Type B pancreatic cell (in vitro differentiated cells): ENCODE measurements at places on chromosomes 16 and 17. TPM values are rescaled to one million over a fixed set of nuclear protein-coding genes. Genes with fewer than 3 reads are reported as not detected.

The KRT36 gene
- total RNA-seq = 0.17 and 0.83 TPM in 2 replicates

The RRN3 gene
- total RNA-seq = 29.9 and 35.7 TPM in 2 replicates

The IL21R gene
- total RNA-seq = 0.29 TPM in 1 of 2 replicates, not detected in the other

The PPL gene
- total RNA-seq = 142 and 428 TPM in 2 replicates

GRCh38 chr17:3552916-3553315, 4.7 kb downstream of the TRPV3 start:
- H3K27me3 ChIP-seq = no peaks in the 10 kb centered on the region
- DNase-seq = no peak
- no peak overlapping the region for H3K4me3 ChIP-seq
- no peaks in the 10 kb centered on the region for H3K36me3 ChIP-seq
- no peak overlapping the region for H3K27ac ChIP-seq

DNA sequence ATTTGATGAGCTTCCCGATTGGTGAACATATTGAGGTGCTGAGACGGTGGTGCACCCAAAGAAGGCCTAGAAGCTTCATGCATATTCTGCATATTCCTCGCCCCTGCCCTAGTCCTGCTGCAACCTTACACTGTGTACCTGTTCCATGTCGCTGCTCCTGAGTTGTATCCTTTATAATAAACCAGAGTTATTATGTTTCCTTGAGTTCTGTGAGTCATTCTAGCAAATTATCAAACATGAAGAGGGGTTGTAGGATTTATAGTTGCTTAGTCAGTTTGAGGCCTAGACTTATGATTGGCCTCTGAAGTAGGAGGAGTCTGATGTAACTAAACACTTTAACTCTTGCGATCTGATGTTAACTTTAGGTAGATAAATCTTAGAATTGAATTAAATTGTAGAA, 436.8 kb downstream of the CA10 start:
- peaks cover 7% of the 10 kb centered on the region for H3K4me1 ChIP-seq
- H3K4me3 ChIP-seq = no peak overlapping the region
- DNase-seq = no peak
- H3K36me3 ChIP-seq = no peaks in the 10 kb centered on the region

DNA sequence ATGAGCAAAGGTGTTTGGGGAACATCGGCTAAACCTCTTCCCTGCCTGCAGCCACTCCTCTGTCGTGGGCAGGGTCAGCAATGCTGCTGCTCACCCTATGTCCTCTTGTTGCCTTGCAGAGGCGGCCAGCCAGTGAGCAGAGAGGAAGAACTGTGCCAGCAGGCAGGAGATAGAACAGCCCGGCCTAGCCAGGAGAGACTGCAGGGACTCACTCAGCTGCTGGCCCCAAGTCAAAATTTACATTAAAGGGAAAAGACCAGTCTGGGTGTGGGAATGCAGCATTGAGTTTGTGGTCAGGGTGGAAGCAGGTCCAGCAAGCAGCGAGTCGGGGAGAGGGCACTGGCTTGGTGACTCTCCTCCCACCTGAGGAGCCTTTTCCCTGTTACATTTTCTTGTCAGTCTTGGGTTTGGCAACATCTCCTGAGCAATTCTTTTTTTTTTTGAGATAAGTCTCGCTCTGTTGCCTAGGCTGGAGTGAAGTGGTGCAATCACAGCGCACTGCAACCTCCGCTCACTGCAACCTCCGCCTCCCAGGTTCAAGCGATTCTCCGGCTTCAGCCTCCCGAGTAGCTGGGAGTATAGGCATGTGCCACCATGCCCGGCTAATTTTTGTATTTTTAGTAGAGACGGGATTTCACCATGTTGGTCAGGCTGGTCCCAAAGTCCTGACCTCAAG, 22.7 kb downstream of the LIG3 start:
- DNase-seq = no peak
- H3K27me3 ChIP-seq = no peaks in the 10 kb centered on the region
- peaks cover 4% of the 10 kb centered on the region for H3K4me1 ChIP-seq

- peak overlapping the region; percentile 78 for H3K27ac ChIP-seq
- no peak overlapping the region for H3K4me3 ChIP-seq
- peaks cover 16% of the 10 kb centered on the region for H3K27me3 ChIP-seq
- H3K4me1 ChIP-seq = peaks cover 8% of the 10 kb centered on the region
- H3K36me3 ChIP-seq = no peaks in the 10 kb centered on the region
- no peak for DNase-seq
Observed at GRCh38 chr16:55911616-55912015, 36.4 kb upstream of the CES5A start.

DNA sequence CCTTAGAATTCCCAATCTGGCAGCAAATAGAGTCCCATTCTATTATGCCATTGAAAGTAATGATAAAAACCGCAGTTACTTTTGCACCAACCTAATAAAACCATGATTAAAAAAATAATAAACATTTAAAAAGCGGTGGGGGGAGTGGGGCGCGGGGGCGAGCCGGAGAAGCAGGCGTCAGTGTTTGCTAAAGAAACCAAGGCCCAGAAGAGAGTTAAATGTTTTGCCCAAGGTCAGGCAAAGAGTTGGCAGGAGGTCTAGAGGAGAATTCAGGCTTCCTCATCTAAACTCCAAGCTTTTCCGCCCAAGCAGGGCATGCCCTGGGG, 9.7 kb upstream of the PRSS22 start:
- no peaks in the 10 kb centered on the region for H3K36me3 ChIP-seq
- peaks cover 47% of the 10 kb centered on the region for H3K27me3 ChIP-seq
- H3K4me1 ChIP-seq = no peaks in the 10 kb centered on the region
- peak overlapping the region; percentile 90 for H3K4me3 ChIP-seq

GRCh38 chr17:9811537-9811936, 10.3 kb downstream of the GSG1L2 start:
- H3K27ac ChIP-seq = no peak overlapping the region
- H3K27me3 ChIP-seq = peaks cover 35% of the 10 kb centered on the region

DNA sequence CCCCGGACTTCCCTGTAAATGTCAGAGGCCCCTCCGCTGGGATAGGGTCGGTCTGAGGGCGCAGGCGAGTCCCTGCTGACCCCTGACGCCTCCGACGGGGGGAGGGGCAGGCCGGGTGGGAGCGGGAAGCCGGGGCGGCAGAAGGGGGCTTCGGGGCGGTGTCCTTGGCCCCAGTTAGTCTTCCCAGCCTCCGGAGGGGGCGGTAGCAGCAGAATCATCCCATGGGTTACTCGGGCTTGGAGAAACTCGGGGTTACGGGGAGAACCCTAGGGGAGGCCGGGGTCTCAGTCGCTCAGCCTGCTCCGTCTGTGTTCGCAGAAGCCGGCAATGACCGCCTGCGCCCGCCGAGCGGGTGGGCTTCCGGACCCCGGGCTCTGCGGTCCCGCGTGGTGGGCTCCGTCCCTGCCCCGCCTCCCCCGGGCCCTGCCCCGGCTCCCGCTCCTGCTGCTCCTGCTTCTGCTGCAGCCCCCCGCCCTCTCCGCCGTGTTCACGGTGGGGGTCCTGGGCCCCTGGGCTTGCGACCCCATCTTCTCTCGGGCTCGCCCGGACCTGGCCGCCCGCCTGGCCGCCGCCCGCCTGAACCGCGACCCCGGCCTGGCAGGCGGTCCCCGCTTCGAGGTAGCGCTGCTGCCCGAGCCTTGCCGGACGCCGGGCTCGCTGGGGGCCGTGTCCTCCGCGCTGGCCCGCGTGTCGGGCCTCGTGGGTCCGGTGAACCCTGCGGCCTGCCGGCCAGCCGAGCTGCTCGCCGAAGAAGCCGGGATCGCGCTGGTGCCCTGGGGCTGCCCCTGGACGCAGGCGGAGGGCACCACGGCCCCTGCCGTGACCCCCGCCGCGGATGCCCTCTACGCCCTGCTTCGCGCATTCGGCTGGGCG, 542 bp downstream of the GUCY2D start:
- DNase-seq = no peak
- H3K36me3 ChIP-seq = no peaks in the 10 kb centered on the region
- no peak overlapping the region for H3K4me3 ChIP-seq
- H3K27ac ChIP-seq = no peak overlapping the region

DNA sequence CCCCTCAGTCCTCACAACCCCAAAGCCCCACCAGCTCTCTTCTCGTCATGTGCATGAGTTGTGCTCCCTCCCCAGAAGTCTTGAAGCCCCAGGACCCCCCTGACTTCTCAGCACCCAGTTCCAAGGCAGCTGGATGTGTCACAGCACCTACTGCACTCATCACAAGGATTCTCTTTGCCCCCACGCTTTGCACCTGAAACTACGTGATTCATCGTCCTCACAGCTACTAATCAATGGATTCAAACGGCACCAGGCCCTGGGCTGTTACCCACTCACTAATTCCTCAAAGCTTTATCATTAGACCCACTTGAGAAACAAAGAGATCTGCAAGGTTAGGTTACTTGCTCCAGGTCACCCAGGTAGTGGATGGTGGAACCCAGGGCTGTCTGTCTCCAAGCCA, 45.1 kb upstream of the NDRG4 start:
- DNase-seq = no peak
- no peak overlapping the region for H3K27ac ChIP-seq
- H3K27me3 ChIP-seq = peaks cover 22% of the 10 kb centered on the region
- no peaks in the 10 kb centered on the region for H3K36me3 ChIP-seq

- DNase-seq = no peak
- no peak overlapping the region for H3K27ac ChIP-seq
- peaks cover 46% of the 10 kb centered on the region for H3K27me3 ChIP-seq
- no peak overlapping the region for H3K4me3 ChIP-seq
- H3K36me3 ChIP-seq = no peaks in the 10 kb centered on the region
- no peaks in the 10 kb centered on the region for H3K4me1 ChIP-seq
Observed at GRCh38 chr16:10876315-10876714, 687 bp upstream of the CIITA start.

GRCh38 chr16:18829251-18829650, 27.9 kb upstream of the ARL6IP1 start:
- no peak overlapping the region for H3K4me3 ChIP-seq
- no peaks in the 10 kb centered on the region for H3K27me3 ChIP-seq
- H3K36me3 ChIP-seq = peaks cover 22% of the 10 kb centered on the region
- H3K4me1 ChIP-seq = no peaks in the 10 kb centered on the region
- no peak overlapping the region for H3K27ac ChIP-seq
